Stimulated activated CD4-positive, alpha-beta T cell treated with anti-CD3 and anti-CD28 coated beads, TNF-alpha, amount 100 ng/mL, for 1 hour (primary cell): ENCODE measurements at places on chromosomes 6 and 20.

- DNase-seq = no peak
Observed at GRCh38 chr20:46204594-46205186, 86.6 kb downstream of the CD40 start.

GRCh38 chr20:32507998-32508774 lies 76.9 kb downstream of the NOL4L start:
- DNase-seq = no peak

DNA sequence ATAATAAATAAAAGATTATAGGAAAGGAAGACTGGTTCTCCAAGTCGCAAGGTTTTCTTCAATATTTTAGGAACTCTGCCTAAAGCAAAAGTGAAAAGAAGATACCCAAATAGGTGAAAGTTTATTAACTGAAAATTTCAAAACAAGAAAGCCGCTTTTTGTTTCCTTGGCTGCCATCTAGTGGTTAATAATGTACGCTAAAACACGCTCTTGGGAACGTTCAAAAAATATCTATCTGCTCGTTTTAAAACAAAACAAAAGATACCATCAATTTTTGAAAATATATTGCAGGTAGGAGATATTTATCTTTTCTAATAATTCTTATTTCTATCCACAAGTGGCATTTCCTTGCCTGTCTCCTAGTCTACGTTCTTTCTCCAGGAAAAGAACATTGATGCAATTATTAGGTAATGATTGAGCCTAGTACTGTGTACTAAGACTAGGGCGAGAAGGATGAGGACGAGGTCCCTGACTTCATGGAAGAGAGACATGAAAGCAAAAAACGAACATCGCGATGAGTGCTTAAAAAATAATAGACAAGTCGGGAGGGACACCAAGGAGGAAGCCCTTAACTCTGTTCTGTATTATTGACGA lies 97.2 kb downstream of the SPTLC3 start:
- DNase-seq = no peak

- DNase-seq = no peak
Observed at GRCh38 chr6:144922120-144922722, 637.1 kb downstream of the UTRN start.

GRCh38 chr6:109854541-109855308 lies 123.4 kb upstream of the GPR6 start:
- no peak for DNase-seq

DNA sequence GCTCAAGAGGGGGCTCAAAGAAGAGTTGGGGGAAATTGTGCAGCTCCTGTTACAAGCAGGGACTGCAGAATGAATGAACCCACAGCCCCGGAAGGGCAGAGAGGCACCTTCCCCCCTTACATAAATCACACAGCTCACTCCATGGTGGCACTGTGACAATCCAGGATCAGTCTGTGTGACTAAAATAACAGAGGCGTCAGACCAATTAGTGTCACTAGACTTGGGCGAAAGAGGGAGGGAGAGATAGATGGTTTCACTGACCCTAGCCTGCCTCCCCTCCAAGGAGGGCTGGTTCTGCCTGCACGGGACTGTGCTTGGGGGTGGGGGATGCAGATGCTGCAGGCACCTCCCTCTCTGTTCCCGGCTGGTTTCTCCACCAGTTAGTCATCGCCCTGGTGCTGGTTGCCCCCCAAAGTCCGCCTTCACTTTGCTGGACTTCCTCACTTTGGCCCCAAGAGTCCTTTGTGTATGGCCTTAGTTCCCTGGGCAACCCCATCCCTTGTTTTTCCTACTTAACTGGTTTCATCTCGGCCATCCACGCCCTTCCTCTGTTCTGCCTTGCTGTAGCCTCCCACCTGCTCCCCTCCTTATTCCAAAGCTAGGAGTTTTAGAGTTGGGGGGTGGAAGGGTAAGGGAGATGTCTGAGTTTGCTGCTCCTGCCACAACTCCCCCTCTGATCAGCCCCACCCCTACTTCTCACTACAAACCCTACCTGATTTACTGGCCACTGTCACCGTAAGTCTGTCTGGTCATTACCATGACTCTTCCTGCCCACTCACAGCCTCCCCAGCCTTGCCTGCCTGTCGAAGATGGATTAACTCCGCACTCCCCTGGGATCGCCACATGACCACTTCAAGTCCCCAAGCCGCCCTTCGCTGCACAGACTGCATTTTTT lies 17.7 kb downstream of the CCDC167 start:
- no peak for DNase-seq

- no peak for DNase-seq
Observed at GRCh38 chr6:150320442-150320841, 48.4 kb upstream of the IYD start.

- DNase-seq = no peak
Observed at GRCh38 chr6:117169781-117170281, 95.5 kb upstream of the VGLL2 start.

DNA sequence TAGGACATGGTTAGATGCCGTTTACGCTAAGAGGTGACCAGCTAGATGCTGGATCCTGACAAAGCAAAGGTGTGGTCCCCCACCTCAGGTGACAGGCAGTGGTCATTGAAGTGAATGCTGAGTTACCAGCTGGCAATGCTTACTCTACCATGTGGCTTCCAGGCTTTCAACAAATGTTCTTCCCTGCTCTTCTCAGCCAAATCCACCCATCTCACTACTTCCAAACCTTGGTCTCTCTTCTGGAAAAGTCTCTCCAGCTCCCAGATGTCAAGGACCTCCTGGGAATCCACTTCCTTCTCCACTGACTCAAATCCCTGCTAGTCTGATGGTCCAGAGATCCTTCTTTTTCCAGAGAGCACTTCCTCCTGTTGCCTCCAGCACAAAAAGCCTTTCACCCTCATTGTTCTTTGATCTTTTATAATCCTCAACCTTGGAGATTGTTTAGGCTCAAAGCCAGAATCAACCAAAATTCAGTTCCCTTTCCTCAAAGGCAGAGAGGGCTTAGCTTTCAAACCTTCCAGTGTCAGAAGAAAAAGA lies 228.0 kb downstream of the ZNF217 start:
- no peak for DNase-seq
